SW 1271 (cell line): ENCODE measurements at places on chromosomes 13 and 19.

- DNase-seq: no peak
Observed at GRCh38 chr13:28166257-28166656, 27.9 kb downstream of the PAN3 start.

GRCh38 chr19:38433268-38433733, at the start of gene RYR1:
TSS of gene RYR1 (plus strand) at chr19:38433691. CDS start at chr19:38433830, 139 bp downstream.
- no peak for DNase-seq

DNA sequence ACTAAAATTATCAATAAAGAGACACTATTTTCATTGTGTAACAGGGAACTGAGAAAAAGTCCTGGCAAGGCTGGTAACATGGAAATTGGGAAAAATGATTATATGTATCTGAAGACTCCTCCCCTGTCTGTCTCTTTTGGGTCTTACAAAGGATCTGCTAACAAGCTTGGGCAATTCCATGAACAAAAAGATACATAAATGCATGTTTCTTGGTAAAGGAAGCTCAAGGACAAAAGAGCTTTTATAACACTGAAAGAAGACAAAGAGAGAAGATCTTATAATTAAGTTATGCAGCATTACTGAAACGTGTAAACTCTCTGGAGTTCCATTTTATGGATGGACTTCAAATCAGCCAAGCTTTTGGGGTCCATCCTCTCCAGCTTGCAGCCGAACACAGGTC, 29.2 kb downstream of the EFNB2 start:
- DNase-seq: no peak

GRCh38 chr13:113991191-113991669, 17.4 kb upstream of the C13orf46 start:
- DNase-seq: no peak

- no peak for DNase-seq
Observed at GRCh38 chr19:41705393-41706174, 2.8 kb upstream of the CEACAM5 start.

GRCh38 chr19:30652751-30653150, 280.6 kb downstream of the ZNF536 start:
- DNase-seq: no peak

- no peak for DNase-seq
Observed at GRCh38 chr13:108877300-108877699, 247.9 kb downstream of the MYO16 start.

- DNase-seq: no peak
Observed at GRCh38 chr13:110305544-110305943, 1.4 kb downstream of the COL4A1 start.

GRCh38 chr19:48686088-48686487, 9.7 kb upstream of the FUT2 start:
- no peak for DNase-seq

GRCh38 chr19:52270266-52270885, 989 bp downstream of the ZNF766 start:
- no peak for DNase-seq

GRCh38 chr13:52411629-52412028, 5.7 kb upstream of the THSD1 start:
- DNase-seq: no peak

- no peak for DNase-seq
Observed at GRCh38 chr13:91017031-91017668, 330.3 kb upstream of the MIR17HG start.

GRCh38 chr13:31427151-31428100, 227.7 kb downstream of the B3GLCT start:
- no peak for DNase-seq
